ENCODE measurements at places on chromosomes 7 and 10. TPM values are rescaled to one million over a fixed set of nuclear protein-coding genes. Genes with fewer than 3 reads are reported as not detected.

DNA sequence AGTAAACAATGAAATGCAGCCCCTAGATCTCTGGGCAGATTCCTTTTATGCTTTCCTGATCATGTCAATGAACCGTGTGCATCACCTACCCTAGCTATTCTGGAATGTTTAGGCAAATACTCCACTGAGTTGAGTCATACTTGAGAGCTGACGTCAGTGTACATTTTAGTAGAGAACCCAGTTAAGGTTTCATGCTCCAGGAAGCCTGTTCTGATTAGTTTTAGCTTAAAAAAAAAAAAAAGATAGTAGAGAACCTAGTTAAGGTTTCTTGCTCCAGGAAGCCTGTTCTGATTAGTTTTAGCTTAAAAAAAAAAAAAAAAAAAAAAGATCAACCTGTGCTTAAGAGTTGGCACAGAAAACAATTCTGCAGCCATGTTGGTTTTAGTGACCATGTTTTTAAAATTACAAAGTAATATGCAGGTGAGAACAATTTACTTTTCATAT is 3.7 kb upstream of the MCU start:
- no peak for DNase-seq

DNA sequence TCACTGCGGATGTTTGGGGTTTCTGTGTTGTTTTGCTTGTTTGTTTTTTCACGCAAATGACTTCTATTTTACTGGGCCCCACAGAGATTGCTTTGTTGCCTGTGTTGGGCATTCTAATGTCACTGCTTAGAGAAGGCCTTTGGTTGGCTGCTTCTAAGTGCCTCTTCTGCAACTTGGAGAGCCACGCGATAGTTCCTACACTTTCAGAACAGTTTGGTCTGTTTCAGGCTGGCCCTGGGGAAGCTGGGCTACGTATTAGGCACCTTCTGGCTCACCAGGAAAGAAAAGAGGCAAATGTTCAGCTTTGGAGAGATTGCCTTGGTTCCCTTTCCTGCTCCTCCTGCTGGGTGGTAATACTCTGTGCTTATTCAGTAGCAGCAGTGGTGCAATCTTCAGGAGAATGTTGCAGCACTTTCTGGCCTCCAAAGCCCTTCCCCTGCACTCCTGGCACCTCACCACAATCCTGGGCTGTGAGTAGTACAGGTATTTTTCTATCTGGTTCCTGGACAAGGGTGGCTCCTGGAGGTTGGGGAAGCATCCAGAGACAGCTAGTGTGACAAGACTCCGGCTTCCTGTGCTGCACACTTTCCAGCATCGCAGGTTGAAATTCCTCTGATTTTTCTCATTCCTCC is 1.2 kb downstream of the ANTXRL start:
- DNase-seq = no peak

The TAS2R41 gene
- not detected for total RNA-seq

The PGAM2 gene
- 0.64 TPM for total RNA-seq

GRCh38 chr7:37282093-37282444 is 166.6 kb downstream of the ELMO1 start:
- DNase-seq = no peak

GRCh38 chr10:95422233-95422632 is 131.4 kb upstream of the PDLIM1 start:
- DNase-seq = no peak
